RWPE1 (cell line): ENCODE measurements at places on chromosomes 6 and 20.

DNA sequence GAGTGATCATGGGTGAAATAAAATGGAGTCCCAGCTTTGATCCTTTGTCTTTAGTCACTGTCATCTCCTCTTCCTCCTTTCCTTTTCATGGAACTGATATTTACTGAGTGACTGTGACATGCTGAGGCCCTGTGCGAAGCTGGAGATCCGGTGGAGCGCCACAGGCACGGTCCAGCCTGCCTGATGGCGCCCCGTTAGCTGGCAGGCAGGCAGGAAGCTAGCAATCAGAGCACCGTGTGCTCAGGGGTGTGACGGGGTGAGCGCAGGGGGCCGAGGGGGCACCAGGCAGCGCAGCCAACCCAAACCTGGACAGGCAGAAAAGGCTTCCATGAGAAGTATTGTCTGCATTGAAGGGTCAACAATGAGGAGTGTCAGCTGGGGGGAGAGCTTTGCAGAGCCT is 100.2 kb upstream of the AKAP12 start:
- DNase-seq, result no peak

DNA sequence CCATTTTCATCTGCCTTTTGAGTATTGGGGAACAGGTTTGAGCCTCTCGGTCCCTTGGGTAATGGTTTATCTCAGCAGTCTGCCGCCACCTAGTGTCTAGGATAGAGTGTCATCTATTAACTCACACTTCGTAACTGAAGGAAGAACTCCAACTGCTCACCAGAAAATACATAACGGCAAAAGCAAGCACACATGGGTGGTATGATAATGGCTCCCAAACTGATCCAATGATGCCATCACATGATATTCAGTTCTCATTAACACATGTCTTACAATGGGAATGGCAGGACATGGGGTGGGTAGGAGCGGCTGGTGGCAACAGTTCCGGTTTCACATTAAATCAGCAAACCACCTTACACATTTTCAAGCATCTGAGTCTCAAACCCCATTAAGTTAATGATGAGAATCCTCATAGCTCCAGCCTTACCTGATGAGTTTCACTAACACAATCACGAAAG is 110.7 kb upstream of the PHACTR1 start:
- peak; percentile 60 for DNase-seq

DNA sequence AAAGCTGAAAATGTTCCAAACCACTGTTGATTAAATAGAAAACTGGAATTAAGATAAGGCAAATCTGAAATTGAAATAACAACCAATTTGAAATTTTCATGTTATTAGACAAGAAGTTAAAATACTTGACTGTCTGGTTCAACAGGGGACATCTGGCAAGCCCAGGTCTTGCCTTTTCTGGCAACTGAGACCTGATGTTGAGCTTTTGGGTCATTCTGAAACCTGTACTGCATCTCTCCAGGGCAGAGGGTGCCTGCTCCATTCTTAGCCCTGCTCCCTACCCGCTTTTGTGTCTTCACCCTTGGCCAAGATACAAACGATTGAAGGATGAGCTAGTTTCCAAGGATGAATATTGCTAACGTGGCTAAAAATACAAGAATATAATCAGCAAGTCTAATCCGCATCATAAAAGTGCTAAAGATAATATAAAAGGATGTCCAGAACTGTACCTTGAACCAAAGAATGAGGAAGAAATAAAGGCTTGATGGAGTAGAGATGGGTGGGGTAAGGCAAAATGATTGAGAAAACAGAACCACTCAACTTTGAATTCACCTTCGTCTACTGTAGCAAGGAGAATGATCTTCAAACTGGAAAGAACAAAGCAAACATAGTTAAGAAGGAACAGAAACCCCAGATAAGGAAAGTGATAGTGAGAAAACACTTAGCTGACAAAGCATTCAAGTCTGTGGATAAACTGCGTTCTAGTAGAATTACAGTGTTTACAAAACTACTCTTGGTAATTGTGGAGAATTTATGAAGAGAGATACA is 109.8 kb upstream of the MAN1A1 start:
- no peak for DNase-seq

DNA sequence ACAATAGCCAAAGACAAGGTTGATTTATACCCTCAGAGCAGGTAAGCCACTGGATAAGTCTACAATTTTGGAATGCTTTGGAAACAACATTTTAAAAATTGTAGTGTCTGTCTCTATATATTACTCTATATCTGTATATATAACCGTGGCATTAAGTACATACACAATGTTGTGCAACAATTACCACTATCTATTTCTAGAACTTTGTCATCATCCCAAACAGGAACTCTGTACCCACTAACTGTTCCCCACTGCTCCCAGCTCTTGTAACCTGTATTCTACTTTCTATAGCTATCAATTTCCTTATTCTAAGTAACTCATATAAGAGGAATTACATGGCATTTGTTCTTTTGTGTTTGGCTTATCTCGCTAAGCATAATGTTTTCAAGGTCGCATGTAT is 78.2 kb upstream of the ASCC3 start:
- DNase-seq, result no peak

GRCh38 chr20:25541676-25542075 is 43.7 kb downstream of the NINL start:
- DNase-seq, result no peak

- DNase-seq, result no peak
These were observed 455.4 kb downstream of the RNF144B start for GRCh38 chr6:18842534-18842933.

GRCh38 chr6:20856681-20857288 is 322.5 kb downstream of the CDKAL1 start:
- no peak for DNase-seq

- no peak for DNase-seq
These were observed 485.4 kb downstream of the CDKAL1 start for GRCh38 chr6:21019614-21020013.

GRCh38 chr6:28659250-28659566 is 133.5 kb downstream of the GPX5 start:
- DNase-seq, result no peak

GRCh38 chr6:129903082-129903481 is 42.0 kb upstream of the TMEM244 start:
- DNase-seq, result no peak
